ENCODE measurements at places on chromosomes 11 and 22. TPM values are rescaled to one million over a fixed set of nuclear protein-coding genes. Genes with fewer than 3 reads are reported as not detected.

The KCNC1 gene
- total RNA-seq = not detected

DNA sequence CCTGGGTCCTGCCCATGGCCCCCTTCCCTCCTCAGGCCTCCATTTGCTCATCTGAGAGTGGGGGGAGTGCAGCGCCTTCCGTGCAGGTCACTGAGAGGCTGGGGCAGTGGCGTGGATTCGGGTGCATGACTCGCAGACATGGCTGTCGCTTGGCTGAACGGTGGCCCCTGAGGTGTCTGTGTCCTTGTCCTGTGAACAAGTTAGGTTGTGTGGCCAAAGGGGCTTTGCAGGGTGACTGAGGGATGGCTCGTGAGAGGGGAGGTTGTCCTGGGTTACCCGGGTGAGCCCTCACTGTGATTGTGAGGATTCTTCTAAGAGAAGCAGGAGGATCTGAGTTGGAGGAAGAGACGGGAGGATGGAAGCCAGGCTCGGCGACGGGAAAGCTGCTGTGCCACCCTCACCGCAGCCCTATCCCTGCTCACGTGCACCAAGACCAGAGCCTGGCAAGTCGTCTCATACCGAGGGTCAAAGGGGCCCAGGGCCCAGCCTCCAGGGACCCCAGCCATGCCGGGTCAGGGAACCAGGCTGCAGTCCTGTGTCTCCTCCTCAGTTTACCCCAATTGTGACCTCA is 79.1 kb downstream of the KCNQ1 start:
- no peaks in the 10 kb centered on the region for H3K27me3 ChIP-seq
- H3K4me3 ChIP-seq = no peak overlapping the region
- peaks cover 11% of the 10 kb centered on the region for H3K4me1 ChIP-seq
- no peaks in the 10 kb centered on the region for H3K36me3 ChIP-seq
- H3K27ac ChIP-seq = no peak overlapping the region
- no peak for DNase-seq

The FJX1 gene
- 0.26 TPM for total RNA-seq

The CCDC116 gene
- total RNA-seq = 0.51 TPM

The KCNJ1 gene
- total RNA-seq = not detected

The CHRNA10 gene
- total RNA-seq = 2.7 TPM

Data from activated CD4-positive, alpha-beta T cell treated with anti-CD3 and anti-CD28 coated beads, Interleukin-2, amount 10 ng/mL, durations not matched to agents 24 days and 14 days (primary cell).